ENCODE measurements at places on chromosomes 13 and 19. TPM values are rescaled to one million over a fixed set of nuclear protein-coding genes. Genes with fewer than 3 reads are reported as not detected.

DNA sequence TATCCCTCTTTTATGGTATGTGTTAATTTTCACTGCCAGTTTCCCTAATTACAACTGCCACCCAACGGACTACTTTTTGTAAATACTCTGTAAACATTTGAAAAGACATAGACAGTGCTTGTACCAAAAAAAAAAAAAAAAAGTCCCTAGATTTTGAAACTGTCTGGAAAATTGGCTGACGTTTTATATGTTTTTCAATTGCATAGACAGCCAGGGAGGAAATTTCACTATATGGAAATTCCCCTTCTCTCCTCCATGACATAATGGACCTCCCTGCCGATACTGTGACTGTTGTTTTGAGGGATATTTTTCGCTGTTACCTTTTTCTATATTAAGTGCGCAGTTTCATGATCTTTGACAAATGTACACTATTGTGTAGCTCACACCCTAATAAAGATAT, 43.4 kb downstream of the C13orf42 start:
- H3K27ac ChIP-seq = no peak overlapping the region
- peaks cover 3% of the 10 kb centered on the region for H3K4me1 ChIP-seq
- no peak overlapping the region for H3K4me3 ChIP-seq
- H3K27me3 ChIP-seq = peaks cover 3% of the 10 kb centered on the region
- no peak for DNase-seq
- H3K36me3 ChIP-seq = no peaks in the 10 kb centered on the region

DNA sequence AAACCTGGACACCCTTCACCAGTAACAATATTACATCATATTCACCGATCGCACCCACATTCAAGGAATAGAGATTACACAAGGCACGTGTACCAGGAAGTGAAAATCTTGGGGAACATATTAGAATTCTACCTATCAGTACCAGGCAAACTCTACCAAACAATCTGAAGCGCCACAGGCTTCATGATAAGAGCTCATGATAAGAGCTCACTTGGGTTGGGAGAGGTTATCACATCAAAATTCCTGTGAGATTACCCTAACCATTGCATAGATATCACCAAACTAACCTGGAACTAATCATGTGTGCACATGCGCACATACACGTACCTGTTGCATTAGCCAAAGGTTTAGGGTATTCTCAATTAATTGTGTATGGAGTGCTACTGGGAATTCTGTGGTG, 1861.3 kb downstream of the PCDH9 start:
- no peaks in the 10 kb centered on the region for H3K27me3 ChIP-seq
- DNase-seq = no peak
- H3K4me3 ChIP-seq = no peak overlapping the region
- no peaks in the 10 kb centered on the region for H3K36me3 ChIP-seq
- H3K4me1 ChIP-seq = no peaks in the 10 kb centered on the region

GRCh38 chr13:31001647-31002046, 69.2 kb downstream of the TEX26 start:
- H3K36me3 ChIP-seq = no peaks in the 10 kb centered on the region
- peaks cover 15% of the 10 kb centered on the region for H3K27me3 ChIP-seq
- H3K4me1 ChIP-seq = no peaks in the 10 kb centered on the region
- no peak for DNase-seq
- H3K27ac ChIP-seq = no peak overlapping the region

DNA sequence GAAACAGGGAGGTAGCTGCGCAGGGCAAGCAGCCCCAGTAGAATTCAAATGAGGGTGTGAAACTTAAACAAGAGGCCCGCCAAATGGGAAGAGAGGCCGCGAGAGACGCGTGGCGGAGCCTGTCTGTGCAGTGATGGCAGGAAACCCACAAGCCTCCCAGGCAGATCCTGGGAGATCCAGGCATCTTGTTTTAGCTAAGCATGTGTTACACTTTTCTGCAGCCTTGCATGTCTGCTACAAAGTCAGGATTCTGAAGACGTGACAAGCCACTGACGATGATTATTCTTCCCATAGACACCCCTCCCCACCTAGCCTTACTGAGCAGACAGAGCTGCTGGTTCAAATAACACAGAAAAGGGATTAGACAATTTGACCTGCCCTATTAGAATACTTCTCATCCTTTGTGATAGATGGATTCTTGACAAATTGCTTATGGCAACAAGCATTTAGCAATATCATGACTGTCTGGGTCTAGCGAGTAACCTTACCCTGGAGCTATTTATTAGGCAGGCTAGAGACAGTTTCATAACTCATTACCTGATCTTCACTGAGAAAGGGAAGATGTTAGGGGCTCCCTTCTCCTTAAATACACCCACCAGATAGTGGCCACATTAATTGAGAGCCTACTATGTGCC, 185.2 kb upstream of the IRS2 start:
- no peak overlapping the region for H3K4me3 ChIP-seq
- H3K27ac ChIP-seq = no peak overlapping the region
- H3K27me3 ChIP-seq = peaks cover 10% of the 10 kb centered on the region
- no peaks in the 10 kb centered on the region for H3K36me3 ChIP-seq

GRCh38 chr13:30510811-30511371, 45.2 kb upstream of the HMGB1 start:
- no peak for DNase-seq
- no peaks in the 10 kb centered on the region for H3K27me3 ChIP-seq
- H3K4me3 ChIP-seq = no peak overlapping the region
- H3K36me3 ChIP-seq = no peaks in the 10 kb centered on the region
- no peak overlapping the region for H3K27ac ChIP-seq
- no peaks in the 10 kb centered on the region for H3K4me1 ChIP-seq

DNA sequence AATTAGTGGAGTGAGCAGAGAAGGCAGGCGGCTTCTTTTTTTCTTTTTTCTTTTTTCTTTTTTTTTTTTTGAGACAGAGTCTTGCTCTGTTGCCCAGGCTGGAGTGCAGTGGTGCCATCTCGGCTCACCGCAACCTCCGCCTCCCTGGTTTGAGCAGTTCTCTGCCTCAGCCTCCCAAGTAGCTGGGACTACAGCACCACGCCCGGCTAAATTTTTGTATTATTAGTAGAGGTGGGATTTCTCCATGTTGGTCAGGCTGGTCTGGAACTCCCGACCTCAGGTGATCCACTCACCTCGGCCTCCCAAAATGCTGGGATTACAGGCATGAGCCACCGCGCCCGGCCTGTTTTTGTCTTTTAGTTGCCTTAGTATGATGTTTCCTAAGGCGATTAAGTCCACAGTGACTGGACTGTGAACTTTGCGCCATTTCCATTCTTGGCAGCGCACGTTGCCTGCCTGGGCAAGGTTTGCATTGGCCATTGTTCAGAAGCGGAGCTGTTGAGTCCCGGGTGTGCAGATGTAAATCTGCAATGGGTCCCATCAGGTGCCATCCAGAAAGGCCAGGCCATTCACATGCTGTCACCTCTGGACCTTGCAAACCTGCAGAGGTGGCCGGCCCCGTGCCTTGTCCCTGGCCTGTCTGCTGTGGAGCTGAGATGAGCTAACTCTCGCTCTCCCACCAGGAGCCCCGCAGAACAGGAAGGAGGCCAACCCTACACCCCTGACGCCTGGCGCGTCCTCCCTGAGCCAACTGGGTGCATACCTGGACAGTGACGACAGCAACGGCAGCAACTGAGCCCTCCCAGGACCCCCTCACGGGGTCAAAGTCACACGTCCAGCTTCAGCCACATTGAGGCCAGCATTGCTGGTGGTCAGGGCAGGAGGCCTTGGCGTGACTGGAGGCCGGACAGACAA, 10.9 kb upstream of the SHD start:
- peaks cover 35% of the 10 kb centered on the region for H3K36me3 ChIP-seq
- DNase-seq = no peak
- H3K4me3 ChIP-seq = no peak overlapping the region
- H3K27ac ChIP-seq = no peak overlapping the region

DNA sequence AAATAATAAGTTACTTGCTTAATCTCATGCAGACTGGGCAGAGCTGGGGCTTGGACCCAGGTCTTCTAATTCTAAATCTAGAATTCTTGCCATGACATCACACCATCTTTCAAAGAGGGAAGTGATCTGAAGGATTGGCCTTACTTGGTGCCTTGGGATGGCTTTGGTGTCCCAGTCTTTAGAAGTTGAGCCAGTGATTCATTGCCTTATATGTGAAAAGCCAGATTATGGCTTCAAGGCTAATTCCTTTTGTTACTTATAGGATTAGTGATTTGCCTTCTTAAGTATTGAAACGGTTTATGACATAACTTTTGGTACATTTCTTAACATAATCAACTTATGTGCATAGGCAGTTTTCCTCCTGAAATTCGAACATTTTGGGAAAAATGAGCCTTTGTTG, 14.9 kb downstream of the COG3 start:
- no peak for DNase-seq
- H3K27ac ChIP-seq = no peak overlapping the region
- peaks cover 14% of the 10 kb centered on the region for H3K36me3 ChIP-seq

DNA sequence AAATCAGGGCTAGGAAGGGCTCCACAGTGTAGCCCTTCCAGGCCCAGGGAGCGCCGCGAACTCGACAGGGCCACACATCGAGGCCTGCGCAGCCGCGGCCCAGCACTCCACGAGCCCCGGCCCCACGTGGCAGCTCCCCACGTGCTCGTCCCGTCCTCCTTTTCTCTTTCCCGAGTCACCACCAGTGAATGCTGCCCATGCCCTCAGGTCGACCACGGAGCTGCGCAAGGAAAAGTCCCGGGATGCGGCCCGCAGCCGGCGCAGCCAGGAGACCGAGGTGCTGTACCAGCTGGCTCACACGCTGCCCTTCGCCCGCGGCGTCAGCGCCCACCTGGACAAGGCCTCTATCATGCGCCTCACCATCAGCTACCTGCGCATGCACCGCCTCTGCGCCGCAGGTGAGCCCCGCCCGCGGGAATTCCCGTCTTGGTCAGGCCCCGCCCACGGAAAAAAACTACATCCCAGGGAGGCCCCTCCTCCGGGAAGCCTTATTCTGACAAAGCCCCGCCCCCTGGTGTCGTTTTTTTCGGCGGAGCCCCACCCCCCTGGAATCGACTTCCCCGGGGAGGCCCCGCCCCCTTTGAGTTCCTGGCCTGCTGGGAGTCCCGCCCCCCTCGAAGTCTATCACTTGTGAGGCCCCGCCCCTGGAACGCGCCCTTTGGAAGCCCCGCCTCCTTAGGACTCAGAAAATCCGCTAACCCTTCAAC, 7.0 kb downstream of the HIF3A start:
- peaks cover 5% of the 10 kb centered on the region for H3K27me3 ChIP-seq
- no peaks in the 10 kb centered on the region for H3K4me1 ChIP-seq
- H3K27ac ChIP-seq = no peak overlapping the region

DNA sequence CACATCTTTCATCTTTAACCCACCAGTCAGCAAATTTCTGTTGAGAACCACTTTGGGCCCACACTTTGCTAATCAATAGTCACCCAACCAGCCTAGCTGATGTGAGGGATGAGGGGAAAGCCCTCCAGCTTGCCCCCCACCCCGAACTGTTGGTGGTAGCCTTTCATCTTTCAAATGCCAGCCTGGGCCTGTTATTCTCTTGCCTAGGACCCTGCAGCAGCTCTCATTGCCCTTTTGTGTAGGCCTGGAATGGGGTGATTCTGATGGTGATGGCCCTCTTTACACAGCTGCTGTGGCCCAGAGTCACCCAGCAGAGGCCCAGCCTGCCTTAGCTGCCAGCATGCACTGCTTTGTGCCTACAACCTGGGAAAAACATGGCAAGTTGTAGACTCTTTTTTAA, 294.5 kb downstream of the SLC7A1 start:
- H3K36me3 ChIP-seq = no peaks in the 10 kb centered on the region
- H3K4me3 ChIP-seq = no peak overlapping the region
- no peaks in the 10 kb centered on the region for H3K4me1 ChIP-seq
- H3K27ac ChIP-seq = no peak overlapping the region
- peaks cover 7% of the 10 kb centered on the region for H3K27me3 ChIP-seq

DNA sequence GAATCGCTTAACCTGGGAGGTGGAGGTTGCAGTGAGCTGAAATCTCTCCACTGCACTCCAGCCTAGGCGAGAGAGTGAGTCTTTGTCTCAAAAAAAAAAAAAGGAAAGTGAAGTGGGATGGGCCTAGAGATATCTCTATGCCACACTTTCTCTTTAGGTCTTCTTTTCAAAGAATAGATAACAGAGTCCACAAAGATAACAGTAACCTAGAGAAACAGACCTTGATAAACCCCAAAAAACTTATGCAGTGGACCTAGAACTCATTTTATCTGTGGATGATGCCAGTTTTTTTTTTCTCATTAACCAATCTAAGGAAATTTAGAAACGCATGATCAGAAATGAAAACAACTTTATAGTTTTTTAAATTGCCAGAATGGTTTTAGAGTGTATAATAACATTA, 227.4 kb downstream of the LHFPL6 start:
- no peaks in the 10 kb centered on the region for H3K36me3 ChIP-seq
- H3K27me3 ChIP-seq = peaks cover 9% of the 10 kb centered on the region
- no peak overlapping the region for H3K4me3 ChIP-seq
- no peak overlapping the region for H3K27ac ChIP-seq
- H3K4me1 ChIP-seq = no peaks in the 10 kb centered on the region
- DNase-seq = no peak

GRCh38 chr13:35906636-35907035, 224.5 kb downstream of the DCLK1 start:
- peaks cover 6% of the 10 kb centered on the region for H3K27me3 ChIP-seq
- no peak for DNase-seq
- no peaks in the 10 kb centered on the region for H3K4me1 ChIP-seq
- H3K4me3 ChIP-seq = no peak overlapping the region
- no peaks in the 10 kb centered on the region for H3K36me3 ChIP-seq

DNA sequence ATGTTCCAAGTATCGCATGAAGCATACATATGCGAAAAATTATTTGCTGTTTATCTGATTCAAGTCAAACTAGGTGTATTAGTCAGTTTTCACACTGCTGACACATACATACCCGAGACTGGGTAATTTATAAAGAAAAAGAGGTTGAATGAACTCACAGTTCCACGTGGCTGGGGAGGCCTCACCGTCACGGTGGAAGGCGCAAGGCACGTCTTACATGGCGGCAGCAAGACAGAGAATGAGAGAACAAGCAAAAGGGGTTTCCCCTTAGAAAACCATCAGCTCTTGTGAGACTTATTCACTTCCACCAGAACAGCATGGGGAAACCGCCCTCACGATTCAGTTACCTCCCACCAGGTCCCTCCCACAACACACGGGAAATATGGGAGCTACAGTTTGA, 13.0 kb upstream of the PROZ start:
- H3K4me1 ChIP-seq = peaks cover 9% of the 10 kb centered on the region
- peak; percentile 71 for DNase-seq
- H3K27ac ChIP-seq = no peak overlapping the region
- peaks cover 1% of the 10 kb centered on the region for H3K36me3 ChIP-seq
- H3K27me3 ChIP-seq = no peaks in the 10 kb centered on the region

GRCh38 chr19:47280183-47280797, 5.6 kb downstream of the INAFM1 start:
- peaks cover 10% of the 10 kb centered on the region for H3K36me3 ChIP-seq

Gene ZFP28
- total RNA-seq = 3.2 TPM

Data from activated naive CD4-positive, alpha-beta T cell treated with anti-CD3 and anti-CD28 coated beads for 36 hours (primary cell).